Central memory CD4-positive, alpha-beta T cell (primary cell): ENCODE measurements at places on chromosomes 1 and 21.

DNA sequence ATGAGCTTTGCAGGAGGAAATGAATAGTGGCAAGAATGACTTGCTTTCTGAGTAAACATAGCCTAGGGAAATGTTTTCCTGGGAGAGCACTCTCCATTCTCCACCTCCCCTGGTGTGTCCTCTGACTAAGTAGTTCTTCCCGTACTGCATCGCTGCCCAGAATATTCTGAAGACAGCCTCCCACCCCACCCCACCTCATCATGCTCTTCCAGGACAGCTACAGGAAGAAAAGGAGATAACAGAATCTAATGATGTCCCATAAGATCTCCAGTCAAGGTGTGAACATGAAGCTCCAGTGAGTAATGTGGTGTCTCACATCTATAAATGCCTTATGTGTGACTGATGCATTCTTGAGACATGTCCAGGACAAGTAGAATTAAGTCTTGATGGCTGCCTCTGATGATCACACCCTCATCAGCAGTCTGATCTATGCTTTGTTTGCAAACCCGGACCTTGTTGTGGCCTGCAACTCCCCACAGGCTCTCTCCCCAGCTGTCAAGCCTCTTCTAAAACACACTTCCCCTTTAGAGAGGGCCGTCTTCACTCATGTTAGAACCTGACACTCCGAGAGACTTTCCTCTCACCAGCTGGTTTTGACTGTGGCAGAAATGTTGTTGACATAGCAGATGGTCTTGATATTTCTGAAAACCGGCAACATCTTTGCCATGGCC is 183.0 kb downstream of the CYYR1 start:
- DNase-seq, result no peak

DNA sequence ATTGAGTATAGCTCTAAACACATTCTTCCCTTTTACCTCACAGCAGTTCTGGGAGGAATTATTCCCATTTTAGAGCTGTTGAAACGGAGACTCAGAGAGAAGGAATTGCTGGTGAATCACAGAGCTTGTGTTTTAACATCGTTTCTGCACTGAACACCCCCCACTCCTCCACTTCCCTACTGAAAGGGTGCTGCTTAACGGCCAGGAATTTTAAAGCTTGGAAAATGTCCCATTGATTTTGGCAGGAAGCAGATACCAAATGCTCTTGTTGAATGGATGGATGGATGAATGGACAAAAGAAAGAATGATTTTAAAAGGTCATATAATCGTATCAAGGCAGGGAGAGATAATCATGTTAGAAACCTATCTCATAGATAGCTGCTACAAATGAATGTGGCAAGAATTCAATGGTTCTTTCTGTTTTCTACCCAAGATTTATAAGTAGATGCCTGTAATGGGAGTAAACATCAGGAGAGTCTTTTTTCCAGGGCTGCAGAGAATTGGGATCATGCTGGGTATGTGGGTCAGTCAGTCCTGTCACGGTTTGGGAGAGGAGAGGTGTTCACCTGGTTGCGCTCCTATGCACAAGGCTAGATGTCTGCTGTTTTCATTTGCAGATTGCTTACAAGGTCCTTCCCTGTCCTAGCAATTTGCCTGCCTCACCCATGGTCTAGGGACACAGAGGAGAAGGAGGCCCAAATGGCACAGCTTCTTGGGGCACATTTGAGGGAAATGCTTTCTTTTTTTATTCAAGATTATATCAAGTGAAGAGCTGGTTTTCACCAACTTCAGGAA is 19.0 kb downstream of the FAM163A start:
- no peak for DNase-seq

DNA sequence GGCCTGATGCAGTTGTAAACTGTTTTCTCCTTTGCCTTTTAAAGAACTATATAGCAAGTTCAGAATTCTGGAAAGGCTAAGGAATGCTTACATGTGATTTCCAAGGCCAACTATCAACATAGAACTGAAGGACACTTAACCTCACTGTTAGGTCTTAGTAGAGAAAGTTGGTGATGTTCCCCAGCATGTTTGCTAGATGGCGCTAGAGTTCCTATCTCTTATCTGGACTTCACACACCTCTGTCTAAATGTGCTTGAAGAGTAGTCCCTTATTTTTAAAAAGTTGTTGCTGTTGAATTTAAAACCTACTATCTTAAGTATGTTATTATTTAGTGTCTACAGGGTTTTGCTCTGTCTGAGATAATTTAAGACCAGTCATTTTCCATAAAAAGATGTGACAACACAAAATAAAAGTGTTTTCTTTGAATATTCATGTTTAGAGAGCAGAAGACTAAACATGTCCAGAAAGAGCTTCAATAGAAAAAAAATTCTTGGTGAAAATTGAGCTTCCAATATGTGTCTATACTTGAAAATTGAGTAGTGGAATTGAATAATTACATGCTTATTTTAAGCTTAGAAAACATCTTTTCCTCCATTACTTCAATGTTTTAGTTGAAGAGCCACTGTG is 237.3 kb downstream of the S1PR1 start:
- DNase-seq, result no peak

- no peak for DNase-seq
Measured at GRCh38 chr1:226632169-226632879, 83.8 kb downstream of the STUM start.

DNA sequence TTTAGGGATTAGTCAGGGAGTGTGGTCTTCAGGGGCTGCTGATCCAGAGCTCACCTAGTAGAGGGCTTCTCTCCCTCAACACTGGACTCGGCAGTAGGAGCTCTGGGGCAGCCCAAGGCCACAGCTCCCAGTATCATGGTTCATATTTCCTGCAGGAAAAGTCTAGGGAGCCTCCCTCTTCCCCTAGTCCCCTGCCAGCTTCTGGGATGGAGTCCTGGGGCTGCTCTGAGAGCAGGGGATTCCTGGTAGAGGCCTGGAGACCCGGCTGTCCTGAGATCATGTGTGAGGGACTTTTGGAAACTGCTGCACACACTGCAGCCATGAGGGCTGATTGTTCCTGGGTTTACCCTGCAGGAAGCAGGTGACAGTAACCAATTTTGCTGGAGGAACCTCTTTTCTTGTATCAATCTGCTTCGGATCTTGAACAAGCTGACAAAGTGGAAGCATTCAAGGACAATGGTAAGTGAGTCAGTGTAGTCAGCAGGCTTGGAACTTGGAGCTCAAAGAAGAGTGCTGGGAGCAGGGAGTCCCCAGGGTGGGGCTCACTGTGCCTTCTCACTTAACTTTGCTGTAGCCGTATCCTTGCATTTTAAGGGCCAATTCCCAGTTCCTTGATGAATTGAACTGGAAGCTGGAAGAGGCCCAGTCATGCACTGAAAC is 16.3 kb downstream of the STRIP1 start:
- no peak for DNase-seq

DNA sequence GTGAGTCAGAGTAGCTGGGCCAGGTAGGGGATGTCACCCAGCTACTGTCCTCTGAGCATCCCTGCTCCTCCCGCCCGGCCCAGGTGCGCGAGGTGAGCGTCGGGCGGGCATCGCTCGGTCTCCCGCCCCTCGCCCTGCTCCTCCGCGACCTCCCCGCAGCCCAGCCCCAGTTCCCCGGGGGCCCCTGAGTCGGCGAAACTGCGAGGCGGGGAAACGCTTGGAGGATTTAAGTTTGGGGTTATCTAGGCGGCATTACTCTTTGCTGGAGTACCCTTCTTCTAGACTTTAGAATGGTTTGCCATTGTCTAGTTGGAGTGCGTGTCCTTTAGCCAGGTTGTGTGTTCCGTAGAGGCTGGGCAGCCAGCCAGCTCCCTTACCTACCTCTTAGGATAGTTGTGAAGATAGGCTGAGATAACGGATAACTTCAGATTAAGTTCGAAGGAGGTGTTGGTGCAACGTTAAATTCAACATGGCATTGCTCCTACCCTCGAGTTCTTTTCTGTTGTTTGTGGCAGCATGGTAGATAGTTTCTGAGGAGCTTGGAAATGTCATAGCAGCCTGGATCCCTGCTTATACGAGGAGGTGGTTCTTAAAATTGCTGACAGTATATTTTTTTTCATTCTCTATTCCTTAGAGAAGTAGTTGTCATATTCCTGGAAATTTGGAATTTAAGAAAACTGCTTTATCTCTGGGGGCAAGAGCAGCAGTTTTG is 697 bp downstream of the AGO3 start:
- no peak for DNase-seq

- no peak for DNase-seq
Measured at GRCh38 chr1:41936107-41936506, 17.4 kb upstream of the HIVEP3 start.

DNA sequence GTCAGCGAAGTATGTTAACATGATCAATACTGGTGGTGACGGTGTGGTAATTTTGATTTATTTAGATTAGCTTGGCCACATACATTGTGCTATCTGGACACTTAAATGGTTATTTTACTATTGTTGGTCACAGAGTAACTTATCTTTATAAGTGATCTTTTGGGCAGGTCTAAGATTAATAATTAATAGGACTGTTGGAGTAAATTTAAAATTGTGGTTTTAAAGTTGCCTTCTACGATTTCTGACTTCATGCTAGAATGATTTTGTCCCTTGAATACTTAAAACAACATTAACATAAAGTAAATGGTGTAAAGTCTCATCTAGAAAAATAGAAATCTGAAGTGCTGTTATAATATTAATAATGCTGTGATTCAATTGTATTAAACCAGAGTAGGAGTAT is 14.7 kb downstream of the SRRM1 start:
- DNase-seq, result no peak

GRCh38 chr1:206664740-206665139 is 20.0 kb upstream of the MAPKAPK2 start:
- DNase-seq, result no peak

- DNase-seq, result peak; percentile 88
Measured at GRCh38 chr1:155562581-155563376, at the start of gene ASH1L. Gene ASH1L, minus strand, starts transcription at chr1:155562803. Its CDS starts 41,284 bp downstream, at chr1:155521519.

GRCh38 chr1:167627865-167628641 is 2.0 kb upstream of the RCSD1 start:
- peak; percentile 86 for DNase-seq

DNA sequence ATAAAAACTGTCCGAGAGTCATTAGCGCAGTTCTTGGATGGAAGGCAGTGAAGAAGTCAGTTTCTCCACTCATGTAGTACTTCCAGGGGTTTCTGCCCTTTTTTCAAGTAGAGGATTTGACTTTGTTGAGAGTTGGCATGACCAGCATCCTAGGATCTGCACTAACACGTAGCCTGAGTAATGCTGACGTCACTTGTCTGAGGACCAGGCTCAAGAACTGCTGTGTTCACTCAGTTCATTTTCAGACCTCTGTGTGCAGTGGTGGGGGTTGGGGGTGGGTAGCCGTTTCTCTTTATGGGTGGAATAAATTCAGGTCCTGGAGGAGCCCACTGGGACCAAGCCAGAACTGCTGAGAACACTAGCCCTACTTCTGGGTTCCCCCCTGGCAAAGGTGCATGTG is 53.3 kb downstream of the MRPS6 start:
- no peak for DNase-seq

GRCh38 chr1:43975249-43975961 is 645 bp downstream of the ATP6V0B start:
- DNase-seq, result peak; percentile 52

- DNase-seq, result no peak
Measured at GRCh38 chr1:25220666-25221065, 11.6 kb downstream of the SYF2 start.

GRCh38 chr1:14803002-14803789 is 204.7 kb downstream of the KAZN start:
- no peak for DNase-seq

DNA sequence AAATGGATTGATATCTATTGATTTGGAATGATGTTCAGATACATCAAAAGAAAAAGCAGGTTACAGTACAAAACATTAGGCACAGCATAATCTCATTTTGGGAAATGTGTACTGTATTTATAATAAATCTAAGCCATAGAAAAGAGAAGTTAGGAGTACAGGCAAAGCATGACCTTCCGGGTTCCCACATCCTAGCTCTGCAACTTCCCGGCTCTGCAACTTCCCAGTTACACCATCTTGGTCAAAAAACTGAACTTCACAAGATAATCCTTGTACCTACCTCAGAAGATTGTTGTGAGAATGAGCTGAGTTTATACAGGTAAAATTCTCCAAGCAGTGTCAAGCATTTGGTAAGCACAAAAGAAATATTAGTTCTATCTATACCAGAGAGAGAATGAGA is 21.7 kb upstream of the SLC44A3 start:
- no peak for DNase-seq

- no peak for DNase-seq
Measured at GRCh38 chr1:222919478-222919865, 104.6 kb downstream of the DISP1 start.

- DNase-seq, result no peak
Measured at GRCh38 chr1:44505210-44505993, 100.3 kb downstream of the RNF220 start.

DNA sequence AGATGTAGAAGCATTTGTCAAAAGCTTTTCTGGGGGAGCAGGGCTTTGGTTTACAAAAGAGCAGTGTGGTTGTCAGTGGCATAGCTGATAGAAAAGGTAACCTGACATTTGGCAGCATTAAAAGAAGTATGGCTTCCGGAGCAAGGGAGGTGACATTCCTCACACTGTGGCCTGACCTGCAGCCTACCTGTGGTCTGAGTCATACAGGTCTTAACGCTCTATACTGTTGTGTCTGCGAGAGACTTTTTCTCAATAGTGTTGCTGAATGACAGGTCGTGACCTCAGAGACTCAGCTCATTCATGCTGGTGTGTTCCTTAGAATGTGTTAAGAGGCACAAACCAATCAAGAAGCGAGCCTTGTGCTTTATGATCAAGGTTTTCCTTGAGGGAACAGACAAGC is 19.3 kb downstream of the PHGDH start:
- no peak for DNase-seq

DNA sequence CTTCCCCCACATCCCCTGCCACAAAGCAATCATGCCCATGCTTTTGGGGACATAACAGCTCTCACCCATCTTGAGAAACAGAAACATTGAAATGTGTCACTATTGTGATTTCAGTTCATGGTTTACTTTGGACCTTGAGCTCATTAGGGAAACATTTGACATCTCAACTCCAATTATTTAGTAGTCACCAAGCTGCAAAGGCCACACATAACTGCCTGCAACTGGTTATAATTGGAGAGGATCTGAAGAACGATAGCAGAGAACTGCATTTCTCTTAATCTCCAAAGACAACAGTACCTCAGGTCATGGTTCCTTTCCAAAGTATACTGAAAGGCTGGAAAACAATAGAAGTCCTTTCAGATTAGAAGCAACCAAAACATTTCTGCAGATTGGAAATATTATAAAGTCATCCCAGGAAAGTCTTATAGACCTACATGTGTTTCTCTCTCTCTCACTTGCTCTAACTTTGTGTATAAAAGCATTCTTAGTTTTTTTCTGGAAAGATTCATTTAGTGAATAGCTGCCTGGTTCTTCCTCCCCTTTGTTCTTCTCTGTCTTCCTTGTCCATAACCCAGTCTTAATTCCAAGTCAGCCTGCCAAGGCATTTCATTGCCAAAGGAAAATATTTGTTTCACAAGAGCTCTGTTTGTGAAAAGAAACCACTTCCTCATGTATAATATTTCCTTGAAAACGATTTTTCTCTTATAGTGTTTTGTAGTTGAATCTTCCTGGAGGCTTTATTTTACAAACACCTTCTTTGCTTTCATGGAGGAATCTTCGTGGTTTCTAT is 426.8 kb downstream of the ADGRL2 start:
- DNase-seq, result no peak
